ENCODE measurements at places on chromosomes 5 and 9.
A peak's percentile ranks its signal among the peaks of the same experiment; 100 is the strongest.

GRCh38 chr5:157999696-158000095 lies 140.8 kb upstream of the CLINT1 start:
- DNase-seq: no peak

GRCh38 chr9:93612052-93612795 lies 35.8 kb downstream of the PHF2 start:
- DNase-seq: no peak

GRCh38 chr5:75235711-75236110 lies 967 bp downstream of the ANKRD31 start:
- DNase-seq: no peak

DNA sequence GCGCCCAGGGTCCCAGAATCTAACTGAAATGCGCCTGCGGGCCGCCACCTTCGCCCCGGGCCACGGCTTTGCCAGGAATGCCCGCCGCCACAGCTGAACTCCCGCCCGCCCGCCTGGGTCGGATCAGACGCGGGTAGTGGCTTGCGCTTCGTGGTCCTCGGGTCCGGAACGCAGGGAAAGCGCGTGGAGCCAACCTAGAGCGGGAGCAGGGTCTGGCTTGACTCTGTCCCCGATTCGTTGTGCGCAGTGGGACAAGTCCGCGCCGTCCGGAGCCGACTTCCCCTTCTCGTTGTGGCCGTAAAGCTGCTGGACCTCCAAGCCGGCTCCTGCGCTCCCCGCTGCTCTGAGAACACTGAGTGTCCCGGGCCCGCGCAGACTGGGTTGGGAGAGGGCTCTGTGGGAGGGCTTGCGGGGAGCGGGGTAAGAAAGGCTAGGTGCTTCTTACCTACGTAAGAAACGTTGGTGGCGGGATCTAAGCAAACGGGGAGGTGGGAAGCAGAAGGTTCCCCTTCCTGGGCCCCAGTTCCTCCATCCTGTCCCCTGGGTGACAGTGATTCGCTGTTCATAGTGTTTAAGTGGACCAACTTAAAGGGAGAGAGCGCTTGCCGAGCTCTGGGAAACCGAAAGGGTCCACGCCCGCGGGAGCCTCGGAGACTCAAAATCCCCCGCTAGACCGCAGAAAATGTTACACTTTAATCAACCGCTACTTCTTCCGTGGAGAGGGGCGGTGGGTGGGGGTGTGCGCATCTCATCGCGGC lies 4.4 kb upstream of the FOXE1 start:
- DNase-seq: no peak

- DNase-seq: no peak
Measured at GRCh38 chr9:72334658-72335337, 30.2 kb downstream of the ZFAND5 start.

- no peak for DNase-seq
Measured at GRCh38 chr9:444528-444927, 229.9 kb downstream of the DOCK8 start.

- no peak for DNase-seq
Measured at GRCh38 chr9:98255061-98255577, 330 bp downstream of the TBC1D2 start.

- DNase-seq: no peak
Measured at GRCh38 chr5:170308686-170309085, 11.1 kb upstream of the LCP2 start.

DNA sequence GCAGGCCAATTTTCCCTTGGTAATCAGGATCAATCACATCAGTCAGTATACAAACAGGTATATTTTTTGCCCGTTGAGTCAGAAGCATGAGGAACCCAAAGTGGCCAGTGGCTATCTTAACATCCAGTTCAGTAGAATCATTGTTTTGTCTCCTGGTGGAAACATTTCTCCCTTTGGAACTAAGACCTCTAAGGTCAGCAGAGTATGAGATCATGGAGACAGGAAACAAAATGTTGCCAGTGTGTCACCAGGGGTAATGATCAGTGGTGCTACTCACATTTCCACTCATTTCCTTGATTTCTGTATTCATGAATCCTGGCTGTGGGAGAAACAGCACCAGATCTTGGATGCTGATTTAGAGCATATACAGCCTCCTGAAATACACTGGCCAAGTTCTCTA lies 553.0 kb downstream of the CSNK1G3 start:
- DNase-seq: no peak

GRCh38 chr5:132263548-132264261 lies 6.2 kb downstream of the PDLIM4 start:
- no peak for DNase-seq

GRCh38 chr5:125538469-125538868 lies 792.0 kb upstream of the ZNF608 start:
- DNase-seq: no peak

- DNase-seq: no peak
Measured at GRCh38 chr5:78602400-78602799, 46.2 kb downstream of the LHFPL2 start.

GRCh38 chr9:11871852-11872251 lies 821.3 kb upstream of the TYRP1 start:
- DNase-seq: no peak

- DNase-seq: no peak
Measured at GRCh38 chr5:35129921-35130485, 82.3 kb upstream of the AGXT2 start.

GRCh38 chr5:179558932-179559283 lies 8.6 kb downstream of the RUFY1 start:
- DNase-seq: peak; percentile 55

DNA sequence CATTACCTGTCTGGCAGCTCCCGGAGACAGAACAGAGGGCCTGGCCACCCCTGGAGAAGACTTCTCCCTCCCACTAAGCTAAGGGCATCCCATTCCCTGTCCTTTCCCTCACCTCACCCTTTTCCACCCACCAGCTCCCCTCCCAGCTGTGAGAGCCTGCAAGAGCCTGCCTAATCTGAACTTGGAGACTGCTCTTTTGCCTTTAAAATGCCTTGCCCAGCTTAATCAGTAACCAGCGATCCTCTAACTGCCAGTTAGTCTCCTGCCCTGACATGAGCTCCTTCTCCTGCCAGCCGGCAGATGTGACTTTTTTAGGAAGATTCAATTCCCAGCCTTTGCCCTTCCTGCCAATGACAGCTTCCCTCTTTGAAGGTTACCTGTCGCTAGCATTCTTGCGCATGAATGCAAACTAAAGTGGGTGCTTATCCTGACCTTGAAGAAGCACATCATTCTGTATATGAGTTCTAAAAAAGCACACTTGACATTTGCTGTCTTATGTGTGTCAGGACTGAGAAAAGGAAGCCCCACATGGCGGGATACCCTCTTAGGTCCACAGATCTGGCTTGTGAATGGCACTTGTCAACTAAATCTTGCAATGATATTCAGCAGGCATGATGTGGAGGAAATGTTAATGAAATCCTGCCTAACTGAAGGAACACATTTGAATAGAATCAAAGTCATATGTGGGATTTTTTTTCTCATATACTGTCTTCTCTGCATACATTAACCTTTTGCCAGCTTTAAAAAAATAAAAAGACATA lies 411.2 kb upstream of the SLC30A5 start:
- no peak for DNase-seq

DNA sequence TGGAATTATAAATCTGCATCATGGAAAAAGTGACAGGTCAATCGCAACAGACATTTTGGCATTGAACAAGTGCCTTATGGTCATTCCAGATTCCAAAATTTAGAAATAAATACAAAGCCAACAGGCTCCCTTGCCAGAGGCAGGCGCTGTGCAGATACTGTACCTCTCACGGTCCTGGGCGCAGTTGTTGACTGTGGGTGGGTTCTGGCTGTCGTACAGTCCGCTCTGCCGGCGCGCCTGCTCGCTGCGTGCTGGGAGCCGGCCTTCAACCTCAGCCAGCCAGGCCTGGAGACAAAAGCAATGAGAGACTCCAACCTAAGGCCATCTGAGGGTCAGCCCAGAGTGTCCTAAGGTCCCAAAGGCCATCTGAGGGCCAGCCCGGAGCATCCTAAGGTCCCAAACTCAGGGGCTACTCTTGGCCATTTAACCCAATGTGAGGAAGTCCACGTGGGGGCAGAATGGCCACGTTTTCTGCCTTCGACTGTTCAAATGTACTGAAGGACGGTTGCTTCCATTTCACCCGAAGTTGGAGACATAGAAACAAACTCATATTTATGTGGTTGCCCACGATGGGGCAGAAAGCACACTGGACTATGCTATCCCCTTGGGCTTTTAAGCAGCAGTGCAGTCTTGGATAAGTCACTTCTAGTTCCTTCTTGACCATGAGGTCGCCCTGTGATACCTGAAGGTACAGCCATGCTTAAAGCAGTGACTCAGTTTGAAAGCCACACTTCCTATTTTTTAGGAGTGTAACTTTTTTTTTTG lies 65.2 kb downstream of the USP20 start:
- DNase-seq: no peak

- DNase-seq: no peak
Measured at GRCh38 chr5:54214722-54215121, 95.7 kb downstream of the ARL15 start.

DNA sequence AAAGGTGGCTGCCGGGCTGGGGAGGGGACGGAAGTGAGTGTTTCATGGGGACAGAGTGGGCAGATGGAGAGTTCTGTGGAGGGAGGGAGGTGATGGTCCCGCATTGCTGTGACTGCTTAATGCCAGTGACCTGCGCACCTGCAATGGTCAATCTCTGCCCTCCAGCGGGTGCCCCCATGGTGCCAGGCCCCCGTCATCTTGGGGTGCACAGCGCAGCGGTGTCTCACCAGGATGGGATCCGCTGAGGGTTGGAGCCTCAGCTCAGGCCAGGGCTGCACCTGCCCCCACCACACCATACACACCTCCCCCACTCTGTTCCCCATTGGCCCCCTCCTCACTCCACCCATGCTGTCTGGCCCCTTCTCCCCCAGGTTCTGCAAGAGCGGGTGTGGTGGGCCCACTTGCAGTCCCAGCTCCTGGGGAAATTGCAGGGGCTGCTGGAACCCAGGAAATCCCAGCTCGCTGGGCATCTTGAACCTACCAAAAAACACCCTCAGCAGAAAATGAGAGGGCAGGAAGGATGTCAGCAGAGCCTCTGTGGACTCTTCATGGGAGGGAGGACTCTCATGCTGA lies 12.1 kb upstream of the CAMSAP1 start:
- DNase-seq: no peak

GRCh38 chr5:68240771-68241170 lies 25.2 kb downstream of the PIK3R1 start:
- DNase-seq: no peak

DNA sequence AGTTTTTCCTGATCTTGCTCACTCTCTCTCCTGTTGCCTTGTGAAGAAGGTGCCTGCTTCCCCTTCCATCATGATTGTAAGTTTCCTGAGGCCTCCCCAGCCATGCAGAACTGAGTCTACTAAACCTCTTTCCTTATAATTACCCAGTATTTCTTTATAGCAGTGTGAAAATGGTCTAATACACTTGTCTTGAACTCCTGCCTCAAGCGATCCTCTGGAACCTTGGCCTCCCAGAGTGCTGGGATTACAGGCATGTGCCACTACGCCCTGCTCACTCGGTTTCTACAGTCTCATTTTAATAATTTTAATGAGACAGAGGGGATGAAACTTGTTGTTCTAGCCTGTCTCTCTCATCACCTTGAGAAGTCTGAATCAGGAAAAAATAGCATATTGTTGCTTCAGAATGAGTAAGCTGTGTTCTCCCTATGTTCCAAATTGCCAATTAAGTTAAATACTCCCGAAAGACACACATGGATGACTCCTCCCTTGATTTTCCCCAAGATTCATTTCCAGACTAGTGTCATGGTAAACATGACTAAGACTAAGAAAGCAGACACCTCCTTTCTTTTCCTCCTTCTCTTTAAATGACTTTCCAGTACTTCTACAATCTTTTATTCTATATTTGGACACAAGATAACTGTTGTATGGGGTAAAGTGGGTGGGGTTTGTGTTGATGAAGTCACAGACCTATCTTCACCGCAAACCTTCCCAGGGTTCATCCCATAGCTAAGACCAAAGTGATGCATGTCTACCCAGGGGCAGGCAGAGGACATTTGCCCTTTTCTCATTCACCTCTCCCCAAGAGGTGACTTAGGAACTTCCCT lies 7.8 kb upstream of the DNAJC18 start:
- no peak for DNase-seq

GRCh38 chr9:5479994-5480694 lies 29.8 kb downstream of the CD274 start:
- DNase-seq: no peak

- DNase-seq: no peak
Measured at GRCh38 chr9:112555101-112555643, 68.5 kb downstream of the KIAA1958 start.

- DNase-seq: peak; percentile 26
Measured at GRCh38 chr5:116360008-116360853, 214.4 kb downstream of the SEMA6A start.

DNA sequence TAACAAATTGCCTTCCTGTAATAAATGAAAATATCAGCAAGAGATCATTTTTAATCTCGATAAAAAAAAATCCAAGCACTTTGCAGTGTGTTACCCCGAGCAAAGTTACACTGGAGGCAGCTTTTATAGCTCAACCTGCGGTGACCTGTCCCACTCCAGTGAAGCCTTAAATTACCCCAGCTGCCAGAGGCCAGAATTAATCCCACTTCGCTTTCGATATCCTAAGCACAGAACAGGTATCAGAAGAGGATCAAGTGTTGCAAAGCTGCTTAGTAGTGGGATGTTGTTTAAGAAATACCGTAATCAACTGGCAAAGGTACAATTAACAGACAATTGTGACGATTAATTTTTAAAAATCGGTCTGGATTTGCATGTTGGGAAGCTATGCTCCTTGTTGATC lies 314.0 kb downstream of the AGTPBP1 start:
- DNase-seq: no peak

All from BE2C (cell line).